ENCODE measurements at places on chromosomes 3 and 15.

DNA sequence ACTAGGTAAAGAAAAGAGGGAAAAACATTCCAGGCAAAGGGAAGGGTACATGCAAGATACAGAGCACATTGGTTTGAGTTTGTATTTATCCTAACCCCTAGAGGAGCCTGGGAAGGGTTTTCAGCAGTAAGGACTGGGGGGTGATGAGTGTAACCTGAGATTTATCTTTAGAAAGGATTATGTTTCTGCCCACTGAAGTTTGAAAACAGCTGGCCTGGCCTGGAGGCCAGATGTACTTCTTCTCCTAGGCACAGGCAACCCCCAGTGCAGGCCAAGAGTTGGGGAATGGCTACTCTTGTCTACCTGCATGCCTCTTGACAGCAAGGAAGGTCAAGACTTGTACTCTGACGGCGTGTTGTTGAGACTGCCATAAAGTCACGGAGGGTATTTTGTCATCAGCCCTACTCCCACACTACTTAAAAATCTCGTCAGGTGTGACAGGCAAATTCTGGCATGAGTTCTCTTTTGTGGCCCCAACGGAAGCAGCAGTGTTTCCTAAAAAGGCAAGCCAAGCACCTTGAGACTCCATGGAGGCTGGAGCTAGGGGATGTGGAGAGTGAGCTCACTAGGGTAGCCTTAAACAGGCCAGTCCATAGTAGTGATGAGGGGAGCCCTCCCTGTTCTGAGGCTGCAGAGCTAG lies 241.5 kb upstream of the WNT5A start:
- no peak for DNase-seq

DNA sequence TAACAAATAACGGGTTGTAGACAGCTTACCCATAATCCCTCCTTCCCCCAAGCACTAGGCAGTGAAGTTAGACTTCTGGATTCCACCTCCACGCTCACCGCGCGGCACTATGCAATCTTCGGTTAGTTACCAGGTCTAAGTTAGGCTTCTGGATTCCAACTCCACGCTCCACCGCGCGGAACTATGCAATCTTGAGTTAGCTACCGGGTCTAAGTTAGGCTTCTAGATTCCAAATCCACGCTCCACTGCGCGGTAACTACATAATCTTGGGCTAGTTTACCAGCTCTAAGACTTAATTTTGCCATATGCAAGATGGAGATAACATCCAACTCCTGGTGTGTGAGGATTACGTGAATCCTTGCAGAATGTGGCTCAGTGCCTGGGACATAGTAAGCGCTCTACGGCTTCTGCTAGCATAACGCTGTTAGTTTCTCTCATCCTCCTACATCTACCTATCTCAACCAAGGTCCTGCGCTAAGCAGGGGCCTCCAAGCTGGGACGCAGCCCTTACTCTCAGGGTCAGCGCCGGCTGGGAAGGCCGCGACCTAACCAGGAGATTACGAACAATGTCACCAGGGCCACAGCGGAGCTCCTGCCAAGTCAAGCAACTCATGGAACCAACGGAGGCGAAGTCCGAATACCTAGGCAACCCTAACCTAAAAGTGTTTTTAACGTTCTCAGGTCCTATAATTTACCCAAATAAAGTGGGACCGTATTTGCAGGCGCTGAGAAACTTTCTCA lies 497 bp upstream of the RPLP1 start:
- DNase-seq = peak; percentile 42

DNA sequence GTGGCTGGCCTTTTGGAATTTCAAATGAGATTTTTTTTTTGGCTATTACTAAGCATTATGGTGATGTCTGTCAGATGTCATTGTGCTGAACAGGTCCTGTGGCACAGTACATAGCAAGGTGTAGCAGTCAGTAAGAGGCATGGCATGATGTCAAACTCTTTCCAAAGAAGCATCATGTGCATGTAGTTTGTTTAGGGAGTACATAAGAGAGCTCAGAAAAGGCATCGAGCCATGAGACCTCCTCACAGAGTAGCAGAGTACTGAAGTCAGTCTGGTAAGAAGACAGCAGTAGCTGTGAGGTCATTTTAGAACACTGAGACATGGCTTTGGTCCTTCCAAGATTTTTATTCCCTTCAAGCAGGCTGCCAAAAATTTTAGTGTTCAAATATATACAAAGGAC lies 134.9 kb upstream of the SPRED1 start:
- DNase-seq = no peak

DNA sequence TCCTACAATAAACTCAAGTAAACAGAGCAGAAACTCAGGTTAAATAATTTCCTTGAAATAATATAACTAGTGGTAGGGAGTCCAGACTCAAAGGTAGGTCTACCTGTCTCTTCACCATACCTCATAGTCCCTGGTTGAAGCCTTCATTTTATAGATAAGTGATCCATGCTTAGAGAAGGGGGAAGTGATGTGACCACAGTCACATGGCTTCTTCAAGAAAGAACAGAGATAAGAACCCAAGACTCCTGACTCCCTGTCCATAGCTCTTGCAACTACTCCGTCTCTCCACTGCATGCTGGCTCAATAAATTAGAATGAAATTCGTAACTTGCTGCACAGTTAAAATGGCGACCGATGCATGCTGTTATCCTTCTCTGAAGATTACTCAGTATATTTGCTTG lies 11.0 kb upstream of the C15orf61 start:
- DNase-seq = no peak

DNA sequence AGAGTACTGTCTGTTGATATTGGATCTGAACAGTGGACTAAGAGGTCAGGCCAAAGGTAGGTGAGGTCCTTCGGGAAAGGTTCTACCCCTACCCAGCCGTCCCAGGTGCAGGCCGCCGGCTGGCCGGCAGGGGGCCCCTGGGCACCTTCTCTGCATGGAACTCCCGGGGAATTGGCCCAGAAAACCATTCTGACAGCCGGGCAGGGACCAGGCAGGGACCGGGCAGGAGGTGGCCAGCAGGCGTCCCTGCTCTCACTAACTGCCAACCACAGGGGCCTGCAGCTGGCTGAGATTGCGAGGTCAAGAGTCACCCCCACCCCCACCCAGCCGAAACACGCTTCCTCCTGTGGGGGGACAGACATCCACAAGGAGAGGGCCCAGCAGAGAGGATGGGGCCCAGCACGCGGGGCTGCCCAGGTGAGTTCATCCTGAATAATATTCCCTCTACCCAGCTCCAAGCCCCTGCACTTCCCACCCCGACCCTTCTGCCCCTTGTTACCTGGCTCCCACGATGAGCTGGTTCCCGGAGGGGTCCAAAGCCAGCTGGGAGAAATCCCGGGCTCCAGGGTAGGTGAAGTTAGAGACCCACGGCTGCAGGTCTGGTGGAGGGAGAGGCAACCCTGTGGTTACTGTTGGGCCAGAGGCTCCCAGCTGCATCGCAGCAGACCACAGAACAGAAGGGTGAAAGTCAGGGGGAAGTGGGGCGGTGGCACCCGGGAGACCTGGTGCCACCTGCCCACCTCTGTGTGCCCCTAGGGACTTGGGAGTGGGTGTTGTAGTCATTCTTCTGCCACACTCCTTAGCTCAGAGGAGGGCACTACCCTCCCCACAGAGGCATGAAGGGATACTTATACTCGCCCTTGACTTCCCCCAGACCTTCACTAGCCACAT lies 84.4 kb downstream of the SEMA5B start:
- DNase-seq = peak; percentile 35

DNA sequence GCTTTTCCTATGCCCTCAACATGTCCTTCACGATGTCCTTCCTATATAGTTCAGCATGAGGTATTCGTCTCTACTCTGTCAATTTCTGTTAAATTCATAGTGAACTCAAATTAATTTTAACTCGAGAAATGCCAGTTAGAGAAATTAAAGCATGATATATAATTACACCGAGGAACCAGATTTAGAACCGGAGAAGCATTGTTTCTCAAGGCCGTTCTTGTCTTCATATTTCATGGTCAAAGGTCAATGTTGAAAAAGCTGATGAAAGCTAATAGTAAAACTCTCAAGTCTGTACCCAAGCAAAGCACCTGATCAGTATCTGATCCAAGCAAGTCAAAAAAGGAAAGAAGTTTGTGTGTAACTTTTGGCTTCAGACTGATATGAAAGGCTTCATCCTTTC lies 163.8 kb downstream of the ZBTB20 start:
- DNase-seq = no peak

- no peak for DNase-seq
Observed at GRCh38 chr15:58243070-58243469, 104.9 kb downstream of the AQP9 start.

GRCh38 chr3:58565621-58566397 lies 11.4 kb downstream of the FAM107A start:
- no peak for DNase-seq

GRCh38 chr3:194069421-194070219 lies 66.3 kb upstream of the HES1 start:
- DNase-seq = peak; percentile 36

GRCh38 chr3:155608228-155608920 lies 136.5 kb downstream of the PLCH1 start:
- DNase-seq = no peak

- no peak for DNase-seq
Observed at GRCh38 chr15:70519004-70519365, 244.4 kb downstream of the UACA start.

- no peak for DNase-seq
Observed at GRCh38 chr15:66679657-66680108, 22.4 kb upstream of the SMAD6 start.

DNA sequence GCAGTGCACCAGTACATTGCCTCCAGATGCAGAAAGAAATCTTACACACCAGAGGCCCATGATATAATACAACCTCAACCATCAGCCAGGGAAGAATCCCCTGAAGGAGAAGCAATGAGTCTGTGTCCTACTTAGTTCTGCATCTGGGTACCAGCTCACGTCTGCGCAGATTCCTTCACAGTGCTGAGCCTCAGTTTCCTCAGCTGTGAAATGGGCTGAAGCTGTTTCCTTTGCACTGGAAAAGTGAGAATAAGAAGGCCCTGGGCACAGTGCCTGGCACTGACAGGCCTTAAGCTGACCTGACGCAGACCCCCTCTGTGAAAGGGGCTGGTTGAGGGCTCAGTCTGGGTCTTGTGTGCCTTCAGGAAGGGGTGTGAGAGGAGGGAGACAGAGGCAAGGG lies 20.7 kb downstream of the ATP2B2 start:
- DNase-seq = no peak

DNA sequence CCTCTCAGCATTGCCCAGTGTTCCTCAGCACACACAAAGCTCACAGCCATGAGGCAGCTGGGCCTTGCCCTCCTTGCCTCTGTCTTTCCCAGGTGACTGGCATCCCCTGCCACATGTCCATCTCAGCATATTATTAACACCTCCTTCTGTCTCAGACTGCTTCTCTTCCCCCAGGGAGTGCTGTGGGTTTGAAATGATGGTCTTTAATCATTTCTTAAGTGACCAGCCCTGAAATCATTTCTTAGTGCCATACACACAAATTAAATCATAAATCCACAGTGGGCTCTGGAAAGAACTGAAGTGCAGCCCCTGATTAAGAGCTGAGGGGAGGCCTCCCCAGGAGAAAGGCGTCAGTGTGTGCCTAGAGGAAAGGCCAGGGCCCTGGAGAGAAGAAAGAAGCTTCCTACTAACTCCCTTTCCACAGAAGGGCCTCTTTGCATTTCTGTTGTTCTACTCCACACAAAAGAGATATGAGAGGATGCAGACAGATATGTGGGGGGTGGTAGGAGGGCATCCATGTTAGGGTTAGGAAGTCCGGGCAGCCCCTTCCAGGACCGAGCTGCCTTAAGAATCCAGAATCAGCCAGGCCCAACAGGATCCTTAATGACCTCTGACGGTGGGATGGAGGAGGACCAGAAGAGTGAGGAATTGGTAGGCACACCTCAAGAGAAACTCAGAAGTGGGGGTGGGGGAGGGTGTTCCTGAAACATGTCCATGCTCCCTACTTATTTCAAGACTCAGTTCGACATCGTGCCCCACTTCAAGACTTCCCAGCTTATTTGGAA lies 290.8 kb downstream of the EPHB1 start:
- DNase-seq = no peak

DNA sequence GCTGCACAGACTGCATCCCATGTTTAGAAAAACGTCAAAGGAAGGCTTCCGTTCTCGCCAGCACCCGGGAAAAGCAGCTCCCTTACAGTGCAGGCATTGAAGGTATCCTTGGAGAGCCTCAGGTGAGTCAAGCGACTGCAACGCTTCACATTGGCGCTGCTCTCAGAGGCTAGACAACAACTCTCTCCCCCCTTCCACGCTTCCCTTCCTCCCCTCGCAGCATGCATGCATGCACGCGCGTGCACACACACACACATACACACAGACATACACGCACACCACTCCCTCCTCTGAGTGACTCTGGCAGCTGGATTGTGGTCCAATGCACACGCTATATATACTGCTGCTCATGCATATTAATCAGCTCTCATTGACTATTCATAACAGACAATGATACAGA lies 191.1 kb downstream of the PDZRN3 start:
- no peak for DNase-seq

DNA sequence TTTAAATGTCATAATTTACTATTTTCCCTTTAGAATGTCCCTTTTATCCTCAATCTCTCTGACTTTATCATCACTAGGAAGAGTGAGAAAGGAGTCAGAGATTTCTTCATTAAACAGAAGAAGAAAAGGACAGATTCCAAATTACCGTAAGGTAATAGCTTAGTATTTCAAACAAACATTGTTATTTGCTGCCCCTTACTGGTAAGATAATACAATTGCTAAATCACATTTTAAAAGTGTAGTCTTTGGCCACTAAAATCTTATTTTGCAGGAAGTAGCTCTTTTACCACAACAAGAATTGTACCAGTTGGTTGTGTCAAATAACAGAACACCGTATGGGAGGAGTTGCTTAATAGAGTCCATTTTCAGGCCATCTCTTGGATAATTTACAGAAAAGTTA lies 53.7 kb downstream of the CGGBP1 start:
- DNase-seq = peak; percentile 30

DNA sequence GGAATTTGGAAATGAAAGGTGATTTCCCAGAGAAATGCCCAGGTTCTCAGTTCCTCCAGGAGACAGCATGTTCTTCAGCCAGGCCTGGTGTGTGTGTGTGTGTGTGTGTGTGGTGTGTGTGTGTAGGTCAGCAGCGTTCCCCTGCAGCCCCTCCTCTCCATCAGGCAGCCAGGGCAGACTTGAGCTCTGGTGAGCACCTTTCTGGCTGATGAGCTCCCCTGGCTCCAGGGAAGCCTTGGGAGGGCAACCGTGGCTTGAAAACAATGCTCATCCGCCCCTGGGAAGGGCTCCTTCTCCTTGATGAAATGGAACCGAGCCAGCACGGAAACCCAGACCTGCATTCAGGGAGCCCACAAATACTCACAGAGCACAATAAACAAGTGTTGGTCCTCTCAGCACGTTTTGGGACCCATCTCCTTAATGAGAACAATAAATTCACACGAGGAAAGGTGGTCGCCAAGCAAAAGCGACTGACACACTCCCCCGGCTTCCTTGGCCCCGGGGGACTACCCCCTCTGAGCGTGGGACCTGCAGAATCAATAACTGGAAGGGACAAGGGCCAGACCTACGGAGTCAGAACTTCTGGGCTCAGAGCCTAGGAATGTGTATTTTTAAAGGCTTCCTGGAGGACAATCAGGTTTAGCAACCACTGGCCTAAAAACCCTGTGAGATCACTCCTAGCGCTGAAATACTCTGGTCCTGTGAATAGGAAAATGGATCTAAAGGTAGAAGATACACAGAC lies 38.6 kb upstream of the HES1 start:
- no peak for DNase-seq

- peak; percentile 99 for DNase-seq
Observed at GRCh38 chr3:11136830-11137626, 17.3 kb upstream of the HRH1 start.

GRCh38 chr3:194488055-194488742 lies 1.4 kb upstream of the ATP13A3 start:
- DNase-seq = peak; percentile 12

All from fibroblast of gingiva (primary cell).